ENCODE measurements at places on chromosomes 6 and 20. TPM values are rescaled to one million over a fixed set of nuclear protein-coding genes. Genes with fewer than 3 reads are reported as not detected.

BPIFB1 gene
- total RNA-seq: not detected

KCNK5 gene
- total RNA-seq: 31.8 TPM

CDSN gene
- not detected for total RNA-seq

LKAAEAR1 gene
- not detected for total RNA-seq

SLC22A16 gene
- total RNA-seq: not detected

TBP gene
- total RNA-seq: 22.6 TPM

DNA sequence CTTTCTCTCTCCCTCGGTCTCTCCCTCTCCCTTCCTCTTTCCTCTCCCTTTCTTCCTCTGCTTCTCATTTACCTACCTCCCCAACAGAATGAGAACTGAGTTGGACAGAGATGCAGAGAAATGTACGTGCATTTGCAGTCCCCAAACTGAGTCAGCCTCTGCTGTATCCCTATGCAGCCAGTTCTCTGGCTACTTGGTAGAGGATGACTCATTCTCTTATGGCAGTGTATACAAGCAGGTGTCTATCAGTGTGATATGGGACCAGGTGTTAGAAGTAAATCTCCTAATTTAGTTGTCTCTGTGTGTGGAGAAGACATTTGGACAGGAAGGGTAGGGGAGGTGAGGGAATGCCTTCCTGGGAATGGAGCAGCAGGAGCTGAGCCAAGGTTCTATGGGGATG lies 470.8 kb downstream of the CD109 start:
- no peaks in the 10 kb centered on the region for H3K4me1 ChIP-seq
- no peak overlapping the region for H3K4me3 ChIP-seq
- no peak overlapping the region for H3K27ac ChIP-seq
- no peak for DNase-seq
- H3K27me3 ChIP-seq: no peaks in the 10 kb centered on the region

DNA sequence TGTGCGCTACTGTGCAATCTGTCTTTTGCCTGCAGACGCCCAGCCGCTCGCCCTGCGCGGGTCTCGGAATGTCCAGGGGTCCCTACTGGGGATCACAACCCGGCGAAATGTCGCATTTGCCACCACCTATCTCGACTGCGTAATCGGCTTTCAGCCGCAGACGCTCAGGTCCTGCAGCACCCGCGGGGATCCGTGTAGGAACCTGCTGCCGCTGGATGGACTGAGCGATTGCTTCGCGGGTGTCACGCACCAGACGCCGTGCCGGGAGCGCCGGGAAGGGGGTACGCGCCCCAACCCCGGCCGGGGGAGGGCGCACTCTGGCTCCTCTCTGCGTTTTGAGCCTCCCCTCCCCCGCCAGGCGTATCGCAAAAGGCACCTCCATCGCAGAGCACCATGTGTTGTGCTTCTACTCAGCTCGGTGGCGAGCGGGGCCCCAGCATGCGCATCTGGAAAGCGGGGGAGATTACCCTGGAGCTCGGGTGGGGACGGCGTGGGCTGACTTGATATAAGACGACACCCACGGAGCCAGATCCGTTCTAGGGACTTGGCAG lies 747 bp upstream of the PTPRA start:
- H3K4me1 ChIP-seq: 0 out of 2 replicates have a peak, but pooled peaks cover 3% of the 10 kb centered on the region
- no peak overlapping the region for H3K27ac ChIP-seq
- peak; percentile 66 for DNase-seq
- H3K4me3 ChIP-seq: peak overlapping the region; percentile 90
- peaks cover 12% of the 10 kb centered on the region for H3K36me3 ChIP-seq

GRCh38 chr6:7252390-7252789 lies 60.6 kb downstream of the SSR1 start:
- no peak overlapping the region for H3K4me3 ChIP-seq
- no peaks in the 10 kb centered on the region for H3K4me1 ChIP-seq
- no peak for DNase-seq
- H3K27me3 ChIP-seq: no peaks in the 10 kb centered on the region

DNA sequence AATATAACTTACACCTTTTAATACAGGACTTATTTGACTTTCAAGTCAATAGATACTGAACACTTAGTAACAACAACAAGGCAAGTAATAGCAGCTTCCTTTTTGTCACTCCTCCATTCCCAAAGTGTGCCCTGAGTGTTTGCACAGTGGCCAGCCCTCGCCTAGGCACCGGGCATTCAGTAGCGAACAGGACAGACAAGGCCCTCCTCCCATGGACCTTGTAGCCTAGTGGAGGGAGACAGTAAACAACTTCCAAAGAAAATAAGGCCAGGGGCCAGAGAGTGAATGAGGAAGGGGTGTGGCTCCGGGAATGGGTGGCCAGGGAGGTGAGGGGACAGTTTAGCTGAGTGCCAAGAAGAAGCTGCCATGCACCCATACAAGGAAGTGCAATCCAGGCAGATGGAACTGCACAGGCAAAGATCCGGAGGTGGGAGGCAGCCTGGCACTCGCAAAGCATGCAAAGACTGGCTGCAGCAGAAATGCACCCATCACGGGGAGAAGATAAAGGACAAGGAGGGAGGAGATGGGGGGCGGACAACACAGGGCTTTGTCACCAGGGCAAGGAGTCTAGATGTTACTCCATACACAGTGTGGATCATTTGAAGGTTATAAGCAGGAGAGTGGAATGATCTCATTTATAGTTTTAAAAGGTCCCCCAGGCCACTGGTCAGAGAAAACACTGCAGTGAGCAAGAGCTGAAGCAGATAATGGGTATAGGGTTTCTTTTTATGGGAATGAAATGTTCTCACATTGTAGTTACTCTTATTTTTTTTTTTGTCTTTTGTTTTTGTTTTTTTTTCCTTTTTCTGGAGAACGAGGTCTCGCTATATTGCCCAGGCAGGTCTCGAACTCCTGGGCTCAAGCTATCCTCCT lies 32.2 kb downstream of the ATP9A start:
- H3K27me3 ChIP-seq: no peaks in the 10 kb centered on the region
- H3K4me3 ChIP-seq: no peak overlapping the region
- H3K27ac ChIP-seq: no peak overlapping the region
- DNase-seq: no peak
- no peaks in the 10 kb centered on the region for H3K36me3 ChIP-seq

DNA sequence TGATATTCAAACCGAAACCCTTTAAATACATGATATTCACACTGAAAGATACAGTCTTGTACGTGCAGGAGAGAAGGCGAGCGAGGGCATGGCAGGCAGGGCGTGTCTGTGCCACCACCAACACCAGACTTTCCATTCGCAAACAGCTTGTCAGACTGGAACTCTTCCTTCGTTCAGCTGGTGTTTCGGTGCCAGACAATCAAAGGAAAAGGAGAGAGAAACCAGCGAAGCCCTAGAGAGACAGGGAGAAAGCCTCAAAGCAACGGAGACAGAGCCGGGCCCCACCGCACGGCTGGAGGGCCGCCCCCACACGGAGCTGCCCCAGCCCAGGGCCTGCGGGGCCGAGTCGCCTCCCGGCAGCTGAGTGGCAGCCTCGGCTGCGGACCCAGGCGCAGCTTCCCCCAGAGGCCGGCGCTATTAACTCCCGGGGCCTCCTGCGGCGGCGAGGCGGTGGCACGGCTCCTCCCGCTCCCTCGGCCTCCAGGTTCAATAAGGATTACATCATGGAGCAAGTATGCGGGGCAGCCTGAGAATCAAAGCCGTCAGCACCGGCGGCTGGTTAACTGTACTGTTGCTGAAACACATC lies 32.1 kb upstream of the NR2E1 start:
- H3K4me1 ChIP-seq: peaks cover 2% of the 10 kb centered on the region
- no peaks in the 10 kb centered on the region for H3K36me3 ChIP-seq
- H3K27me3 ChIP-seq: peaks cover 45% of the 10 kb centered on the region
- DNase-seq: peak; percentile 94

- no peak for DNase-seq
- no peak overlapping the region for H3K27ac ChIP-seq
- peaks cover 67% of the 10 kb centered on the region for H3K36me3 ChIP-seq
- no peaks in the 10 kb centered on the region for H3K27me3 ChIP-seq
Measured at GRCh38 chr20:34526466-34526865, 10.2 kb downstream of the DYNLRB1 start.

- no peaks in the 10 kb centered on the region for H3K4me1 ChIP-seq
- DNase-seq: no peak
- no peak overlapping the region for H3K4me3 ChIP-seq
- H3K27me3 ChIP-seq: no peaks in the 10 kb centered on the region
- H3K27ac ChIP-seq: no peak overlapping the region
Measured at GRCh38 chr6:155962276-155962675, 506.6 kb upstream of the NOX3 start.

DNA sequence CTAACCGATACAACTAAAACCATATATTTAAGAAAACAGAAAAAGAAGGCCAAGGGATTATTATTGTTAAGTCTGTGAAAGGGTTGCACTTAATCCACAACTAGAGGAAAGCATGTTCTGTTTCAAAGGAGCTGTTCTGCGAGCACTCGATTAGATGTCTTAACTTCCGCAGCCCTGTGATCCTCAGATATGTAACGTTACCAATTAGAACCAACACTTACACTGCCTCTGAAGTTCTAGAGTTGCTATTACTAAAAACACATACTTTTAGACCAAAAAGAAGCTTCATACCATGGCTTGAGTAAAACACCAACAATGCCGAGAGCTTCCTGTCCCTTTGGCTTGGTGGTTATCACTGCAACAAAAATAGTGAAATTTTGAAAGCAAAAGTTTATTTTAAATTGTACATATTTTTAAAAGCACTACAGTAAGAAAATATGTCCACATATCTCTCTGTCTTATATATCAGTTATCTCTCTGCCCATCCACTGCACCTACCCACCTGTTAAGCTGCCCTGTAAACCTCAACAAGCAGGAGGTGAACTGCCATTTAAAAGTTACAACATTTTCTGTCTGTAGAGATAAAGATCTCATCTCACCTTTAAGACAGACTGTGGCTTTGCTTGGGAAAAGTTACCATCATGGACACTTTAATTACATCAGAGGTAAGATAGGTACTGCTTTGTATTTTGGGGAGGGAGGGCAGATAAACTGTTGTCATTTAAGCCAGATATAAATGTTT lies 7.1 kb upstream of the DUSP22 start:
- no peak overlapping the region for H3K27ac ChIP-seq
- no peak for DNase-seq
- H3K4me1 ChIP-seq: no peaks in the 10 kb centered on the region

- H3K4me1 ChIP-seq: no peaks in the 10 kb centered on the region
- no peak overlapping the region for H3K27ac ChIP-seq
- H3K27me3 ChIP-seq: no peaks in the 10 kb centered on the region
- no peak for DNase-seq
- no peak overlapping the region for H3K4me3 ChIP-seq
Measured at GRCh38 chr6:92701425-92702096, 717.8 kb downstream of the EPHA7 start.

- H3K36me3 ChIP-seq: no peaks in the 10 kb centered on the region
- H3K27me3 ChIP-seq: no peaks in the 10 kb centered on the region
- no peak overlapping the region for H3K27ac ChIP-seq
- H3K4me1 ChIP-seq: 0 out of 2 replicates have a peak, but pooled peaks cover 3% of the 10 kb centered on the region
- H3K4me3 ChIP-seq: no peak overlapping the region
- DNase-seq: no peak
Measured at GRCh38 chr20:53642196-53643030, 48.8 kb upstream of the ZNF217 start.

DNA sequence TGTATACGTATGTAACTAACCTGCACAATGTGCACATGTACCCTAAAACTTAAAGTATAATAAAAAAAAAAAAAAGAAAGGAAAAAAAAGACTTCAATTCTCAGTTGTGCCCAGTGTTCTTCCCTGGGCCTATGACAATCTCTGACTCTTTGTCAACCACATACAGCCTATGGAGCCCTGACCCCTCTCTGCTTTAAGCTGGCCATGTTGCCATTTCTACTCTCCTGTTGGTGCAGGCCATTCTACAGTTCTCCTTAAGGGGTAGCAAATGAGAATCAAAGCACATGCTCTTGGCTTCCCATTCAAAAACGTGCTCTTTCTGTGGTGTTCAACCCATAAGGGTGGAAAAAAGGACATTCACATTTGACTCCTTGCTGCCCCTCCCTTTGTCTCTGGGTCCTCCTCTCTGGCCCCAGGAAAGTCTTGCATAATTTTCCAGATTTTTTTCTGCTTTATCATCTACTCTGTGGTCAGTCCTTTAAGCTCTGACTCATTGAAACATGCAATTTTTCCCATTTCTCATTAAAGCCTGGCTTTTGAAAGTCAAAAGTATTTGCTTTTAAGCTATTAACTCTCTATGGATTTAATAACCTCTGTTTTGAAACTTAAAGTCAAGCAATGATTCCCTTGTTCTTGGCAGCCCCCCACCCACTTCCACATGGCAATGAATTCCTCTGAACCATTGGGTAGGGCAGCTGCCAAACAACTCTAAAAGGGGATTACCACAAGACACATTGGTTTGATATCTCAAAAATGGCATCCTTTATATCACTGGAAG lies 208.6 kb upstream of the MCHR2 start:
- no peaks in the 10 kb centered on the region for H3K27me3 ChIP-seq
- H3K27ac ChIP-seq: no peak overlapping the region
- DNase-seq: no peak
- H3K4me3 ChIP-seq: no peak overlapping the region

DNA sequence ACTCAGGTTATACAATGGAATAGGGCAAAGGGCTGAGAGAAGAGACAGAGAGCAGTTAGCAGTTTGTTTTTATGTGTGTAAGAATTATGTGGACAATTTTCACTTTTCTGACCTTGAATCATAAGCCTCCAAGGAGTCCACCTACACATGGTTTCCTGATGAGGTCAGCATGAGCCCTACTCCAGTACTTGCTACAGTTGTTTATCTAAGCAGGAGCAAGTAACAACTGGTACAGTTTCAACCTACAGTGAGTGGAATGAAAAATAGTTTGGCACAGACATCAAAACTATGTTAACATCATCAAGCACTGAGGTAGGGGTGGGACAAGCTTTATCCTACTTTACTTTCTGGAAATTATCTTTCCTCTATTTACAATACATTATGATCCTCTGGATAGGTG lies 426.7 kb upstream of the ID4 start:
- no peak for DNase-seq
- H3K4me3 ChIP-seq: no peak overlapping the region
- no peak overlapping the region for H3K27ac ChIP-seq
- no peaks in the 10 kb centered on the region for H3K27me3 ChIP-seq
- peaks cover under 1% of the 10 kb centered on the region for H3K36me3 ChIP-seq

GRCh38 chr6:76026101-76026500 lies 46.4 kb downstream of the IMPG1 start:
- H3K27ac ChIP-seq: no peak overlapping the region
- no peaks in the 10 kb centered on the region for H3K27me3 ChIP-seq
- peaks cover 43% of the 10 kb centered on the region for H3K36me3 ChIP-seq
- H3K4me3 ChIP-seq: no peak overlapping the region
- no peak for DNase-seq

- H3K27ac ChIP-seq: no peak overlapping the region
- peaks cover 20% of the 10 kb centered on the region for H3K36me3 ChIP-seq
- DNase-seq: no peak
- H3K27me3 ChIP-seq: no peaks in the 10 kb centered on the region
- H3K4me3 ChIP-seq: no peak overlapping the region
Measured at GRCh38 chr6:167045828-167046580, 46.8 kb downstream of the CEP43 start.

DNA sequence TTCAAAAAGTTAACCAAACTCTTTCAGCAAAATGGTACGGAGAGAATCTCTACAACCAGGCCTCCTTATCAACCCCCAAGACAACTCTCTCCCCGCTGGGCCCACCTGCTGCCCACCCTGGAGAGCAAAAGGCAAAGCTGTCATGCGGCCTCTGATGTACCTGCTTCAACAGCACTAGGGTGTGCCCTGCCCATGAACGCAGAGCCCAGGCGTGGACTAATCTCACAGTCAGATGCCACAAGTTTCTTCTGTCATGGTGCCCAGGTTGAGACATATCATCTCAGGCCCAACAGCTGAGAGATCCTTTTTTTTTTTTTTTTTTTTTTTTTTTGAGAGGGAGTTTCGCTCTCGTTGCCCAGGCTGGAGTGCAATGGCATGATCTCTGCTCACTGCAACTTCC lies 26.3 kb downstream of the SLC2A4RG start:
- no peak overlapping the region for H3K27ac ChIP-seq
- DNase-seq: no peak
- H3K27me3 ChIP-seq: no peaks in the 10 kb centered on the region
